ENCODE measurements at places on chromosomes 12 and 14.

DNA sequence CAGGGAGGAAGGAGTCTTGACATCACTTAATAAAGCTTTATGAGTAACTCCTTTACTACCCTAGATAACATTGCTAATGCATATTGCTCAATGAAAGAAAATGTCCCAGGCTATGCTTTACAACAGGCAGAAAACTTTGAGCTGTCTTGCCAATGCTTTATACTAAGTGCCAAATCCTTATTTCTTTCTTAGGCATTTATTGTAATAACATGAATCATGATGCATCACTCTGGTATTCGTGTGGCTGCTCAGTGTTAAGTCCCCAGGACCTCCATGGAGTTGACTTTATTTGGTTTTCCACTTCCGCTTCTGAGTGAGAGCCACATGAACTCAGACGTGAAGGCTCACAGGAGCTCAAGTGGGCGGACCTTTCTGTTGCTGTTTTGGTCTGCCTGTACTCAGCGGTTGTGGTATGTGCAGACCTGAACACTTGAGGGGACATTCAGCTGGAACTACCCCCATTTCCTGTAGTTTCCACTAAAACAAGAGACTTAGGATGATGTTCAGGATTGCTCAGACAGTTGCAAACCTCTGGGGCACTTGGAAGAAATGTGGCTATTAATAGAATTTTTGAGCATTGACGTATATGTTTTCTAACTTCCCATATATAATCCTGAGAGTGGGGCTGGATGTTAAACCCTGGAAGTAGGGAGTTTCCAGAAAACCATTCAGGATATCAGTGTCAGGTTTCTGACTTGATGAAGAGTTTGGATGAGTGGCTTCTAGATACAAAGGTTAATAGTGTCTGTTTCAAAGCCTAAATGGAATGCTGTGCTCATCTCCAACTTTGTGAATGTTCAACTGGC, 258.6 kb downstream of the MSRB3 start:
- no peak overlapping the region for H3K27ac ChIP-seq
- no peaks in the 10 kb centered on the region for H3K36me3 ChIP-seq
- H3K4me3 ChIP-seq, result no peak overlapping the region
- no peaks in the 10 kb centered on the region for H3K27me3 ChIP-seq
- no peak for DNase-seq

DNA sequence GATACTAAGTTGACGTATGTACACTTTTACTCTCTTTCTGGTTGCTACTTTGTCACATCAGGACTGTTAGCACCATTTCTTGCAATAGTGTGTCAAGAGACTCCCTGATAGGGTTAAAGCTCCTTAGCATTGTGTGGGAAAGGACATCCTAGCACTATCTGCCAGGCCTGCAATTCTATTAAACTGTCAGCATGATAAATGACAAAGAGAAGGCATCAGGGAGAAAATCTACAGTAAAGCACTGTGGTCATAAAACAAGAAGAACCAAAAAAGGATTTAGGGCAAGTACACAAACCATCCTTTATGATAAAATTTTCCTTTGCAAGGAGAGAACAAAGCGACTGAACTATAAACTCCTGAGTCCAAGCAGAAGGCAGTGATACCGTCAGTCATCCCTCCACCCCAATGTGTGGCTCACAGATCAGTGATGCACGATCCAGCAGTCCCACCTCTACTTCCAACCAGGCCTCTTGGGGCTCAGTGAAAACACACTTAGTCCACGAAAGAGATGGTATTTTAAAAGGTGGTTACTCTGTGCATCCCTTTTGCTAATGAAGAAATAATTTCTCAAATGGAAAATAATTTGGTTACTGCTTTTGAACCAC, 31.4 kb upstream of the SLC35F4 start:
- DNase-seq, result no peak
- no peaks in the 10 kb centered on the region for H3K4me1 ChIP-seq
- H3K36me3 ChIP-seq, result no peaks in the 10 kb centered on the region
- no peaks in the 10 kb centered on the region for H3K27me3 ChIP-seq
- no peak overlapping the region for H3K27ac ChIP-seq

GRCh38 chr12:116188581-116188980, 88.9 kb downstream of the MED13L start:
- no peak overlapping the region for H3K4me3 ChIP-seq

- H3K36me3 ChIP-seq, result no peaks in the 10 kb centered on the region
- DNase-seq, result no peak
- H3K27me3 ChIP-seq, result no peaks in the 10 kb centered on the region
- H3K4me1 ChIP-seq, result peaks cover 17% of the 10 kb centered on the region
- H3K27ac ChIP-seq, result no peak overlapping the region
Observed at GRCh38 chr14:68401317-68401716, 391.6 kb downstream of the ZFP36L1 start.

DNA sequence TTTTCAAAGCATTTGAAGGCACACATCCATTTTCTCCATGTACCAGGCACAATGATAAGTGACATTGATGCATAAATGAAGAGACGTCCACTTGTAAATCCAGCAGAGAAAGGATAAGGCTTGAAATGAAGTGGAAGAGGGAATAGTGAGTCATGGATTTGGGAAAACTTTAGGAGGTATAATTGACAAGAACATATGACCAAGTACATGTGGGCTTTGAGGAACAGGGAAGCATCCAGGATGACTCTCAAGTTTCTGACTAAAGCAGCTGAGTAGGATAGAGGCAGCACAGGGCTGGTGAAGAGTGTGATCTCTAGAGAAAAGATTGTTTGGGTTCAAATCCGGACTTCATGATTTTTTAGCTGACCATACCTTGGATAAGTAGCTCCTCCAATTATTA, 43.6 kb upstream of the SYT1 start:
- no peak for DNase-seq
- no peak overlapping the region for H3K4me3 ChIP-seq
- H3K27ac ChIP-seq, result no peak overlapping the region
- H3K36me3 ChIP-seq, result no peaks in the 10 kb centered on the region
- no peaks in the 10 kb centered on the region for H3K4me1 ChIP-seq

Measured in CD8-positive, alpha-beta memory T cell (primary cell).